Lower lobe of right lung (tissue), 2 donors: ENCODE measurements at places on chromosomes 5 and 9.

DNA sequence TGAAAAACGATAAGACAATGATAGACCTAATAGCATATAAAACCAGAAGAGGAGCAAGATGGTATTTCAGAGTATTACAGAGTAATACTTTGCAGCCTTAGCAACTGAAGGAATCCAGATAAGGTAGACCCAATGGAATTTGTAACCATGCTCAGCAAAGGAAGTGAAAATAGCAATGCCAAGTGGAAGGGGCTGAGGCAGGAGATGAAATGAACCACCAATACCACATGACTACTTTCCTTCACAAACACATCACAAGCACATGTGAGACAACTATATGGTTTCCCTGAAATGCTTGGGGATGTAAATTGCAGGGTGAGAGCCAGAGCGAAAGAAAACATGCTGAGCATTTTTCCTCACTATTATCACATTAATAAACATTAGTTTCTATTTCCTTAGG is 79.8 kb upstream of the MELK start:
- DNase-seq = no peak

GRCh38 chr5:170508660-170509347 is 5.0 kb downstream of the KCNIP1 start:
- DNase-seq = no peak

- DNase-seq = no peak
These were observed 5.8 kb upstream of the ZBTB43 start for GRCh38 chr9:126799034-126799433.

GRCh38 chr5:131530706-131531331 is 104.2 kb downstream of the RAPGEF6 start:
- no peak for DNase-seq

DNA sequence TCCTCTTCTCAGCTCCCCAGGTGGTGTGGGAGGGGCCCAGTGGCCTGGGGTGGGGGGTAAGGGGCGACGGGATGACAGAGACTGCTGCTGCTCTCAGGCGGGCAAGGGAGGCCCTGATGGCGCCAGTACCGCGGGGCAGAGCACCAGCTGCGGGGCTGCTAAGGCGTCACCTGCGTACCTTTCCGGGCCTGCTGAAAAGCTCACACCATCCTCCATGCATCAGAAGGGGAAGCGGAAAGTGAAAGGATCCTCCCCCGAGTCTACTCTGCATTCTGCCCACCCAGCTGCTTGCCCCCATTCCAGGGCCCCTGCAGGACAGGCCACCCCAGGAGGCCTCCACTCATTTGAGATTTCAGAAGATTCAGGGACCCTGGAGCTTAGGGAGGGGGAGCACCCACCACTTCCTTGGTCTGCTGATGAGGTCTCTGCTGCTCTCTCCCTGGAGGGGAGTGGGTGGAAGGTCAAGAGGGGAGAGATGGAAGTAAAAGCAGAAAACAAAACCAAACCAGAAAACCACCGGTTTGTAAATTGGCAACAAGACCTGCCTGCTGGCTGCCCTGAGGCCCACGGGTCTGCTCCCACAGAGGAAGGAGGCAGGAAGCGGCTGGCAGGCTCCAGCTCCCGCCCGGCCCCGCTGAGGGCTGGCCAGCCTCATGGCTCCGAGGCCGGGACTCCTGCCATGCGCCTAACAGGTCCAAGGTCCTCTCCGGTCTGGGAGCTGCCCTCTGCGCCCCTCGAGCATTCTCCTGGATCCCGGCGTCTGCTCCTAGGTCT is 33.6 kb downstream of the PRRT1B start:
- no peak for DNase-seq

DNA sequence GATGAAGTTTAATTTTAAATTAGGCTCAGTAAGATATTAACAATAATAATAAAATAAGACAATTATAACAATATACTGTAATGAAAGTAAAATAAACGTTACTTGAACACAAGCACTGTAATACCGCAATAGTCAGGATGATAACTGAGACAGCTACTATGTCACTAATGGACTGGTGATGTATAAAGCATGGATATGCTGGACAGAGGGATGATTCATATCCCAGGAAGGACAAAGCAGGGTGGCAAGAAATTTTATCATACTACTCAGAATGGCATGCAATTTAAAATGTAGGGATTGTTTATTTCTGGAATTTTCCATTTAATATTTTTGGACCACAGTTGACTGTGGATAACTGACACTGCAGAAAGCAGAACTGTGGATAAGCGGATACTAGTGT is 196.9 kb downstream of the VPS13A start:
- no peak for DNase-seq

DNA sequence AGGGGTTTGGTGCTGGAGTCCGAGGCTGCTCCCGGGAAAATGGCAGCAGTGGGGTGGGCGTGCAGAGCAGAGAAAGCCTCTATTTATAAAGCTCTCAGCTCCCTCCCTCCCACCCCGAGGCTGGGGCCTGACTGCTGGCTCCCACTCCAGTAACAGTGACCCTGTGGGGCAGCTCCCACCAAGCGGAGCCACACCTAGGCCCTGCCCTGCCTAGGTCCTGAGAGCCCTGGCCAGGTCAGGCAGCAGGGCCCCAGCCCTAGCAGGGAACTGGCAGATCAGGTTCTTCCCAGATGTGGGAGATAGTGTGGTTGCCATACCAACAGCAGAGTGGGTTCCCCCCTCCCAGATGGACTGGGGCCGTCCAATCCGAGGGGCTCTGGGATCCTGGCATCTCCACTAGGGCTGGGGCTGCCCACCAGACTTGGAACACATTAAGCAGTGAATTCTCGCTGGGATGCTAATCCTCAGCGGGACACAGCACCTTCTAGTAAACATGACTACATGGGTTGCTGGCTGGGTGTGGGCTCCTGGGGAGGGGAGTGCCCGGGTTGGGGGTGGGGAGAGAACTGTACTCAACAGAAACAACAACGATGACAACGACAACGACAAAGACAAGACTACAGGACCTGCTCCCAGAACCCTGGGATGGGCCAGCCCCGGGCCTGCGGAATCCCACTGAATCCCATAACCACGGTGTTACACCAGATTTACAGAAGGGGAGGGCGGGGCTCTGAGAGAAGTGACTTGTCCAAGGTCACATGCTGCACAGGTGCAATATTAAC is 1.5 kb downstream of the SH3GLB2 start:
- DNase-seq = no peak

- no peak for DNase-seq
These were observed 168.7 kb upstream of the RPS23 start for GRCh38 chr5:82446809-82447208.

- no peak for DNase-seq
These were observed 380.6 kb downstream of the TLE4 start for GRCh38 chr9:79952401-79952800.

DNA sequence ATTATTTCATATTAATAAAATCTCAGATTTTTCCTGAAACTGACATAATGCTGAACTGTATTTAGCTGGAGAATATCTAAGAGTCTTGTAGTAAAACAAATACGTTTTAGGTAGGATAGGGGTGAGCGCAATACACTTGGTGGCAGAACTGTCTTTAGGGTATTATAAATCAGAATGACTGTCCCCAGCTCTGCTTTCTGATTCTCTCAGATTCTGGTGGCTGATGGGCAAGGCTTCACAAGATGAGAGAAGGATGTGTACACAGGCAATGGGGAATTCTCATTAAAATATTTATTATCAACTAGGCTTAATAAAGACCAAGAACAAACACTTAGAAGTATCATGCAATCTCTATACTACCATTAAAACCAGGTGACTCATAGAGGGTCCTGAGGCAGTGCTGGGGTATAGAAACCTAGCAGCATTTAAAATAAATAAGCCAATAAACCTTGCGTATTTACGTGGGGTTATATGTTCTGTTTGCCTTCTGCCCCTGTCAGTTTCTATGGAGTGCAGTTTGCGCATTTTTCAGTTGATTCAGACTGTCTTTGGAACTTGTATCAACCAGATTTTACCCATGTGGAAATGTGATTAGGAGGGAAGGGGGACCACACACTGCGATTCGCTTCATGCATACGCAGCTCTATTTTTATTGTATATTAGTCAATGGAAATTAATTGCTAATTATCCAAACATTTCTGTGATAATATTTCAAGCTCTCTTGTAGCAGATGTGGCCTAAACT is 1150.7 kb upstream of the WWC1 start:
- no peak for DNase-seq
